NCI-H460 (cell line): ENCODE measurements at places on chromosomes 4 and X. TPM values are rescaled to one million over a fixed set of nuclear protein-coding genes. Genes with fewer than 3 reads are reported as not detected.

H2BW2 gene
- total RNA-seq = not detected in 2 replicates

PASD1 gene
- not detected in 2 replicates for total RNA-seq

NLGN4X gene
- not detected in 2 replicates for total RNA-seq

KIAA1210 gene
- total RNA-seq = not detected in 2 replicates

STK32B gene
- total RNA-seq = 1.5 and 1.6 TPM in 2 replicates

ATP2B3 gene
- not detected in 2 replicates for total RNA-seq

SYP gene
- total RNA-seq = 0.89 and 0.92 TPM in 2 replicates

HTN3 gene
- total RNA-seq = not detected in 2 replicates

DCAF8L2 gene
- not detected in 2 replicates for total RNA-seq

PPARGC1A gene
- 1.5 and 2.0 TPM in 2 replicates for total RNA-seq

NWD2 gene
- not detected in 2 replicates for total RNA-seq

FAT1 gene
- 83.1 and 87.5 TPM in 2 replicates for total RNA-seq

TMSB4X gene
- 1,028 and 1,226 TPM in 2 replicates for total RNA-seq

PLAC8 gene
- total RNA-seq = 9.7 and 9.9 TPM in 2 replicates
